Upper lobe of right lung (tissue), 1 donor: ENCODE measurements at places on chromosomes 7 and 10. TPM values are rescaled to one million over a fixed set of nuclear protein-coding genes. Genes with fewer than 3 reads are reported as not detected.

The KCNH2 gene
- total RNA-seq: 3.6 TPM

The PTPN20 gene
- 2.6 TPM for total RNA-seq

DNA sequence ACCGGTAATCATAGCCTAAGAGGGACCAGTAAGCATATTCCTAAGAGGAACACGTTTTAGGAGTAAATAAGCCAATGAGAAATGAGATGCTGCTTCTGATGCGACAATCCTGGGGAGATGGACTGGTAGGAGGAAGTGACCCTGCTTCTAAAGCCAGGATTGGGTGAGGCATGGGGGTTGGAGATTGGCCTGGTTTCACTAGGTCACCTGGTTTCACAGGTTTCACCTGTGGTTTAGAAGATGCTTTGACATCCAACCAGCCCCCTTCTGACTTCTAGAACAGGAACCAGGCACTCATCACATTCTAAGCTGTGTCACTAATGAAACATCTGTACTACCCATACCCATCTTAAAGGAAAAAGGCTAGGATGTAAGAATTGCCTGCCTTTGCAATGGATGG, 53.0 kb upstream of the BAMBI start:
- no peak for DNase-seq
- H3K4me1 ChIP-seq: peaks cover 12% of the 10 kb centered on the region
- no peaks in the 10 kb centered on the region for H3K27me3 ChIP-seq
- no peak overlapping the region for H3K27ac ChIP-seq

The MLXIPL gene
- total RNA-seq: 11.1 TPM

DNA sequence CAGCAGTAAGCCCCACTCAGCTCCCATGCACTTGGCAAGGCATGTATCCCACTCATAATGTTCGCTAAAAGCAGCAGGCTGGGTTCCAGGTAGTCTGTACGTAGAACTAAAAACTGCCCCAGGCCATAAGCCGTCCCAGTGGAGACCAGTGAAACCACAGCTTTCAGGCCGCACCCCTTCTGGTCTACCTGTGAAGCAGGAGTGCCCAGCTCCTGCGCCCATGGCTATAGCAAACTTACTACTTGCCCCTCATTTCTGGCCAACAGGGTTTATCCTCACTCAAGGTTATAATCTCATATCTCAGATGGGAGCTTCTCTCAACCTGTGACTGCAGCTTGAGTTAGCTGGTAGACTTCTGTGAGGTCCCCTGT, 338.2 kb upstream of the LRRTM3 start:
- H3K36me3 ChIP-seq: no peaks in the 10 kb centered on the region
- H3K27me3 ChIP-seq: no peaks in the 10 kb centered on the region
- no peak for DNase-seq

GRCh38 chr7:43647339-43647672, 64.4 kb downstream of the STK17A start:
- no peaks in the 10 kb centered on the region for H3K27me3 ChIP-seq
- no peak for DNase-seq
- peaks cover 31% of the 10 kb centered on the region for H3K36me3 ChIP-seq
- H3K27ac ChIP-seq: peak overlapping the region; percentile 89
- no peak overlapping the region for H3K4me3 ChIP-seq

The ZNF32 gene
- total RNA-seq: 32.3 TPM

DNA sequence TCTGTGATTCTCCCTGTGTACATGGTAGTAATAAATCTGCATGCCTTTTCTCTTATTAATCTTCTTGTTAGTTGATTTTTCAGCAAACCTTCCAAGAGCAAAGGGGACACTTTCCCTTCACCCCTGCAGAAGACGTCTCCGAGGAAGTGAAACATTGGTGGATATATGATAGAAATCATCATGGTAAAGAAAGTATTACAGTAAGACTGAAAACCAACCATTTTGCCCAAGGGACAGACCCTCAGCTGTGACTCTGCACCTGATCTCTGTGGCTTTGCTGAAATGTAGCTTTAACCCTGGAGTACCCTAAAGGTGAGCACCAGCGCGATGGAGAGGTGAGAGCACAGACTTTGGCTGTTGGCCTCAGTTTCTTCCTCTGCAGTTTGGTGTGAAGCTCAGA, 32.8 kb upstream of the MYO3A start:
- no peaks in the 10 kb centered on the region for H3K27me3 ChIP-seq
- DNase-seq: no peak
- no peaks in the 10 kb centered on the region for H3K36me3 ChIP-seq
- no peak overlapping the region for H3K4me3 ChIP-seq
- no peaks in the 10 kb centered on the region for H3K4me1 ChIP-seq
